ENCODE measurements at places on chromosomes 16 and 17. TPM values are rescaled to one million over a fixed set of nuclear protein-coding genes. Genes with fewer than 3 reads are reported as not detected.

The CCL23 gene
- polyA plus RNA-seq = not detected

The CXCL16 gene
- 2.3 TPM for polyA plus RNA-seq

The IQCK gene
- 18.0 TPM for polyA plus RNA-seq

The KRTAP1-1 gene
- 0.19 TPM for polyA plus RNA-seq

DNA sequence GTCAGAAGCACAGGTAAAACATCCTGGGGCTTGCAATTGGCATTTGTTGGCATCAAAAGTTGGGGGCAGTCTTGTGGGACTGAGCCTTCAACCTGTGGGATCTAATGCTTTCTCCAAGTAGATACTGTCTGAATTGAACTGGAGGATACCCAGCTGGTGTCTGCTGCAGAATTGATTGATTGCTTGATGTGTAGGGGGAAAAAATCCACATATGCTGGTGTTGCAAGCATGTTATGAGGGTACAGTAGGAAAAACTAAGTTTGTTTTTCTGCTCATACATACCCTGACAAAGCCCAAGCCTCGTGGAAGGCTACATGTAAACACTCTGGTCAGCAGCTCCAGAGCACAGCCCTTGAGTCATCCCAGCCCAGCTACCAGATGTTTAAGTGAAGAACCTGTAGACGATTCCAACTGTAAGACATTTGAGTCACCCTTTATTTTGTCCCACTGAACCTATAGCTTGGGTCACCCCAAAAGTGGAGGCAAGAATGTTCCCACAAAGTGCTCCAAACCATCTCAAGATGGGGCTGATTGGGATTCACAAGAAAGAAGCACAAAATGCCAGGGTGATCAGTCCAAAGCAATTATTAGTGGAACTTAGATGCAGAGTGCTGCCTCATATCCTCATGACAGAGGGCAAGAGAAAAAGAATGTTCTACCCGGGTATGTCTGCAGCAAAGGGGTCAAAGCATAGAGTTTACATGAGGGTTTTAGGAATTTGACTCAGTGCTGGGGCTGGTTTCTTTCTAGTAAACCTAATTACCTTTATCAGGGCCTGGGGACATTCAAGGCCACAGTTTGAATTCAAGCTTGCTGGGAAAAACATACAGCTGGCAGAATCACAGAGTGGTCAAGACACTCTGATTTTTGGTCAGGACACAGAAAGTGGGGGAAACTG lies 9.6 kb upstream of the APPBP2 start:
- DNase-seq = peak; percentile 91

DNA sequence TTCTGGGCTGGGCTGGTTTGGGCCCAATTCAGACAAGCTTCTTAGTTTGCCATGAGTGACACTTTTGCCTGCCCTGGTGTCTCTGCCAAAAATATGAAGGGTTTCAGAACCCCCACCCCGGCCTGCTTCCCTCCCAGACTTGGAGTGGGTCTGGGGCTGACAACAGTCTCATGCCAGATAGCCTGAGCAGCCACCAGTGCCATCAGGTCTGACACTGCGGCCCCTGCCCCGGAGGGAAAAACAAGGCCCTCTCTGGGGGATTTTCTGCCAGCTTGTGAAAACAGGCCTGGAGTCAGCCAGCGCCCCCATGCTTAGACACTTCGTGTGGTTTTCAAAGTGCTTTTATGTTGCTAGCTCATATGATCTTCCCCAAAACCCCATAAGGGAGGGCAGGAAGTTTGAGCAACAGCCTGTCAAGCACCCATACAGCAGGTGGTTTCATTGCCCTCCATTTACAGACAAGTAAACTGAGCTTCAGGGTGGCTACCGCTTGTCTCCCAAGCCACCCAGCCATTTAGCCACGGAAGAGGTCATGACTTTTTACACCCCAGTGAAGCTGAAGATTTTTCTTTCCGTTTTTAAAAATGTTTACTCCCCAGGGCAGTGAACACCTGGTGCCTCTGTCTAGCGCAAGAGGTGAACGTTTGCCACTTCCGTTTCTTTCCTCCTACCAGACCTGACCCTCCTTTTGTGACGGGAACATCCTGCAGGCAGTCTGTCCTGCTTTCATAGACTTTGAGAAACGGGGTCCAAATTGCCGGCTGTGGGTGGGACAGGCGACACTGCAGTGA lies 300.6 kb downstream of the SEC14L1 start:
- DNase-seq = no peak

DNA sequence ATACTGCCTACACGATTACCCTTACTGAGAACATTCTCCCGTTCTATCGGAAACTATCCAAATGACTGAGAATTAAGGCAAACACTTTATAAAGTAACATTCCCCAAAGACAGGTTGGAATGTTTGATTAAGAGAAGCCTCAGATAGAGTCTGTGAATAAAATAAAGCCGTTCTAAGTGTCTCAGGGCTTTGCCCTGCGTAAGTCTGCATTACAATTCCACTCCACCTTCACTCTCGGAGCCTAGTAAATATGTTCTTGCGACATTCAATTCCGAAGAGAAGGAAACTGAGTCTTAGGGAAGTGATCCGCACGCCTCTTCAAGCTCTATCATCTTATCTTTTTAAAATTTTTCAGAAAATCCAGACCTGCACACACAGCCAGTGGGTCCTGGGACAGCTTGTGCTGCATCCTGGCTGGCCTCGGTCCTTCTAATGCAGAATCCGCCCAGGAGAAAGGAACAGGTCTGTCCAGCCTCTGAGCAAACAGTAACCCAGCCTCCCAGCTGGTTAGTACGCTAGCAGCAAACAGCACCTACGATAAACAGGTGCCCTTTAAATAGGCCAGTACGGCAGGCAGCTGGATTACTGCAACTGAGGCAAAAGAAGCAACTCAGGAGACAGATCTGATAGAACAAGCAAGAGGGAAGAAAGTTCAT lies 254.1 kb upstream of the IRX3 start:
- no peak for DNase-seq

- no peak for DNase-seq
These were observed at the start of gene OTOA for GRCh38 chr16:21663889-21664647. OTOA (plus strand) TSS chr16:21663968; CDS start chr16:21678515, 14,547 bp downstream.

- no peak for DNase-seq
These were observed 68.1 kb upstream of the CES5A start for GRCh38 chr16:55943267-55943666.

DNA sequence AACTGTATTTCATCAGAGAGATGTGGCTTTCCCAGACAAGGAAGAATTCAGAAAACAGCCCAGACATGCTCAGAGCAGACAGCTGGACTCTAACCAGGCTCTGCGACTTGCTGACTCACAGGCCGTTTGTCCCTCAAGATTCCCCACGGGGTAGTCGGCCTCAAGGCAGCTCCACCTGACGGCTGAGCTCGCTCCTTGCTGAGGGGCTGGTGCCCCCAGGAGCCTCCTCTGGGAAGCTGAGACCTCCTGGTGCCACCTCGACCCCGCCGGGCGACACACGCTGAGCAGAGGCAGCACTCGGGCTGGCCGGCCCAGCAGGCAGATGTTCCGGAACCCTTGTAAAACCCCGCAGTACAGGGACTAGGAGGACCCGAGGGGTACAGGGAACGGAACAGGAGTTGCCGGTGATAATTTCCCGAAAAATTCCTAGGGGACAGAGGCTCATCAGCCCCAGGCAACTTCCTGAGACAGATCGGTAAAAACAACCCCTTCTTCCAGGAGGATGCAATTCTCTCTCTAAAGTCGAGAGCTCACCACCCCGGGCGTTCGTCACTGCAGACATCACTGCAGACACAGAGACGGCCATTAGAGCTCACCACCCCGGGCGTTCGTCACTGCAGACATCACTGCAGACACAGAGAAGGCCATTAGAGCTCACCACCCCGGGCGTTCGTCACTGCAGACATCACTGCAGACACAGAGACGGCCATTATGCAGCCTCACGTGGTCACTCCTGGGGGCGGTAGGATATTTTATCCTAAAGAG lies 19.9 kb downstream of the RPH3AL start:
- DNase-seq = no peak

DNA sequence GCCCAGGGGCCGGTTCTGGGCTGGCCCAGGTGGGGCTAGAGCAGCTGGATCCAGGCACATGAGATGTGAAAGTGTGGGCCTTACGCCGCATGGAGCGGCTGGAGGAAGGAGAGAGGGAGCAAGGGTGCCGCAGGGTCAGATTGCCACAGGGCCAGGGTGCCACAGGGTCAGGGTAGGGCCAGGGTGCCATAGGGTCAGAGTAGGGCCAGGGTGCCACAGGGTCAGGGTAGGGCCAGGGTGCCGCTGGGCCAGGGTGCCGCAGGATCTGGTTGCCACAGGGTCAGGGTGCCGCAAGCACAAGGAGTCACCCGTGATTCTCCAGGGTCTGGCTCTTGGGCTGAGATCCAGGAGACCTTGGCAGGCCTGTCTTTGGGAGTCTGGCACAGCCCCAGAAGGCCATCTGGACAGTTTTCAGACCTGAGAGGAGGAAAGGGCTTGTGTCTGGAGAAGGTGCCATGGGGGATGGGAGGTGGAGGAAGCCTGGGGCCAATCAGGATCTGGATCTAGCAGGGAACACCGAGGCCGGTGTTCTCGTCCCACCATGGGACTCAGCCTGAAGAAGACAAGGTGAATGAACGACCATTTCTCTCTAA lies 13.1 kb upstream of the LASP1NB start:
- no peak for DNase-seq

DNA sequence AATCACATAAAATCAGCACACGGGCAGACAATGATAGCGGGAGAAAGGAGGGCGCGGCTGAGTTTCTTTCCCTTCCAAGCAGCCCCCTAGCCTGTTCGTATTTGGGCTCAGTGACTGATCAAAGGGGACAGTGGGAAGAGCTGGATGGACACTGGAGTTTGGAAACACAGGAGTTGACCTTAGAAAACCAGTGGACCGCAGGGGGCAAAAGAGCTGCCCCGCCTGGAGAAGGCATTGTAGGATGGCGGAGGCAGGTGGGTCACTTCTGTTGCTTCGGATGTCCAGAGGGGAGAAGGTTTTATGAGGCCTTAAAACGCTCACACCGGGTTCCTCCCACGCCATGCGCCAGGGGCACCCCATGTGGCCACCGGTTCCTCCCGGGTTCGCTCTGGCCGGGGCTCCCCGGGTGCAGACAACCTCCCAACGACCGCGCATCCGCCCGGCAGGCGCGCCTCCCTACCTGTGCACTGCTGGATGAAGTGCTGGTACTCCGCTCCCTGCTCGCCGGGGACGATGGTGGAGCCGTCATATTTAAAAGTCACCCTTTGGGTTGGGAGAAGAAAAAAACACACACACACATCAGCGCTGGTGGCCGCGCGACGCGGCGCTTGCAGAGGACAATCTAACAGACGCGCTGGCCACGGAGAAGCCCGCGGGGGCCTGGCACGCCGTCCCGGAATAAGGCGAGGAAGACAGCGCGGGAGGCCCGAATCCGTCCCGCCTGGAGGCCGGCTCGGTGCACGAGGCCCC lies 662 bp downstream of the COTL1 start:
- DNase-seq = no peak

GRCh38 chr17:76397687-76398522 lies 13.5 kb downstream of the SPHK1 start:
- peak; percentile 77 for DNase-seq

DNA sequence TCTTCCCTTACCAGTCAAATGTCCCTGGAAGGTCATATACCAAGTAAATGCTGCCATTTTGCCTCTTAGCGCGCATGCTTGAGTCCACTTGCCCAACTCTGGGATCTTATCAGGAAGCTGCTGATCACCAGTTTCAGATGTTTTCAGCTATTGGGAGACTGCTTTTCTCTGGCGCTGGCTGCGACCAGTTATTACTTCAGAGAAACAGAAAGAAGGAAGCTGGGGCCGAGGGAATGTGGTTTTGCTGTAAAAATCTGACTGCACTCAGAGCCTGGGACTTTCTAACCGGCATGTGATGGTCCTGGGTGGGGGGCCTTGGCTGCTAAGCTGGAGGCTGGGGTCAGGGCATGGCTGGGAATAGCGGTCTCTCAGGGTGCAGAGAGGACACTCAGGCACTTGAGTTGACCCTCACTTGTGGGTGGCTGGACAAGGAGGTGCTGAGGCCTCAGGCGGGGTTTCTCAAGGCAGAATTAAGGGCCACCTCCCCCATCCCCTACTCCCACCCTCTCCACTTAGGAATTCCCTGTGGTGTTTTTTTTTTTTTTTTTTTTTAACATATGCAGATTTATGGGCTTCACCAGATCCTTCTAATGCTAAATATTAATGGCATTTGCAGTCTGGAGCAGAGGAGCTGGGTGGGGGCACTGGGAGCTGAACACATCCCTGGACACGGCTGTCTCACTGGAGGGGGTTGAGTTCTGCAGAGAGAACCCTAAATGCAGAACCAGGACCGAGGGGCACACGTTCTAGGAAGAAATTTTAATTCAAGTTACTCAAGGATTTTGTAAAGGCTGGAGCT lies 145.8 kb downstream of the CYLD start:
- no peak for DNase-seq

- no peak for DNase-seq
These were observed 19.9 kb downstream of the RPTOR start for GRCh38 chr17:80564545-80564944.

- DNase-seq = no peak
These were observed 30.8 kb downstream of the GPR139 start for GRCh38 chr16:20042848-20043247.

DNA sequence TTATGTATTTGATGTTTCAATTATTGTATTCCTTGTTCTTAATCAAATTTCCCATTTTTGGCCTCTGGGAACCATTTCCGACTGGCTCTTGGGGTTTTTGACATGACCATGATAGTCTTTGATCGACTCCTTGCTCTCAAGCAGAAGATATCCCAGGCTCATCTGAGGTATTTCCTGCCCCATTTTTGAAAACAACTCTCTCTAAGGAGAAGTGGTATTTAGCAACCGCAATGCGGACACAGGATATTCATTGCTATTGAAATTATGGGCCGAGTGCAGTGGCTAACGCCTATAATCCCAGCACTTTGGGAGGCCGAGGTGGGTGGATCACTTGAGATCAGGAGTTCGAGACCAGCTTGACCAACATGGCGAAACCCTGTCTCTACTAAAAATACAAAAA lies 5.5 kb downstream of the TANGO6 start:
- DNase-seq = no peak

- peak; percentile 94 for DNase-seq
These were observed 17.8 kb upstream of the NAGLU start for GRCh38 chr17:42518046-42518754.

GRCh38 chr17:50297407-50297865 lies 23.2 kb downstream of the TMEM92 start:
- no peak for DNase-seq

DNA sequence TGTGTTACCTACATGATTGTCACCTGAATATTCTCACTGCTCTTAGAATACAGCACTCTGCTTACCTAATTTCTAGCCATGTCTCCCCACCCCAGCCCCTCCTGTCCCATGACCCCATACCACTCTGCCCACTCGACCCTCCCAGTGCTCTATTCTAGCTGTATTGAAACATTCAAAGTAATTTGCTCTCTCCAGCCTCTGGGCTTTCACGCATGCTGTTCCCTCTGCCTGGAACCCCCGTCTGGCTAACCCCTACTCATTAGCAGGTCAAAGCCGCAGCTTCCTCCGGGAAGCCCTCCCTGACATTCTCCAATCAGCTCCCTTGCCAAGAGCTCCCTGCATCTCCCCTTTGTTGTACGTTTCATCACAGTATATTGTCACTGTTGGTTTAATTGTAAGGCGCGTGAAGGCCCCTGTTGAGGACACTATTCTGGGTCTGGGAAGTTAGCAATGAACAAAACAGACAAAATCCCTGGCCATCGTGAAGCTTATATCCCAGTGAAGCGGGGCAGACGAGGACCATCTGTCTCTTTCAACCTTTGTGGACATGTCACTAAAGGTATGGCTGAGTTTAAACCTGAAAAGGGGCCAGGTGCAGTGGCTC lies 72.3 kb upstream of the LHX1 start:
- no peak for DNase-seq

All from AG04450 (cell line).